Activated naive CD4-positive, alpha-beta T cell treated with Interleukin-2 at 50 U/mL for 16 hours (primary cell): ENCODE measurements at places on chromosomes 3 and 15.
A peak's percentile ranks its signal among the peaks of the same experiment; 100 is the strongest.

GRCh38 chr3:57518276-57518915, 25.7 kb downstream of the DNAH12 start:
- no peak for DNase-seq

DNA sequence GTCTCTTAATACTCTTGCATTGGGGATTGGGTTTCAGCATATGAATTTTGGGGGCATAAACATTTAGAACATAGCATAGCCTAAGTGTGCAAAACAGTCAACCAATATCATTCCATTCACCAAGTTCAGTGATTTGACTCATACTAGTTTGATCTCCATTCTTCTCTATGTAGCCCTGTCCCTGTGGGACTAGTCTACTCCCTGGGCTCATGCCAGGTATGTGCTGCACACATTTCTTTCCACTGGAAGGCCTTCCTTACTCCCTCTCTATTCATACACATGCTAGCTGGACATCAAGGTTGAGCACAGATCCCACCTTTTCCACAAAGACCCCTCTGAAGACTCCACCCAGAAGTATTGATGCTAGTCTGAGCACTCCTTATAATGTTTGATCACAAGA, 5.1 kb downstream of the ZDHHC23 start:
- DNase-seq = no peak

DNA sequence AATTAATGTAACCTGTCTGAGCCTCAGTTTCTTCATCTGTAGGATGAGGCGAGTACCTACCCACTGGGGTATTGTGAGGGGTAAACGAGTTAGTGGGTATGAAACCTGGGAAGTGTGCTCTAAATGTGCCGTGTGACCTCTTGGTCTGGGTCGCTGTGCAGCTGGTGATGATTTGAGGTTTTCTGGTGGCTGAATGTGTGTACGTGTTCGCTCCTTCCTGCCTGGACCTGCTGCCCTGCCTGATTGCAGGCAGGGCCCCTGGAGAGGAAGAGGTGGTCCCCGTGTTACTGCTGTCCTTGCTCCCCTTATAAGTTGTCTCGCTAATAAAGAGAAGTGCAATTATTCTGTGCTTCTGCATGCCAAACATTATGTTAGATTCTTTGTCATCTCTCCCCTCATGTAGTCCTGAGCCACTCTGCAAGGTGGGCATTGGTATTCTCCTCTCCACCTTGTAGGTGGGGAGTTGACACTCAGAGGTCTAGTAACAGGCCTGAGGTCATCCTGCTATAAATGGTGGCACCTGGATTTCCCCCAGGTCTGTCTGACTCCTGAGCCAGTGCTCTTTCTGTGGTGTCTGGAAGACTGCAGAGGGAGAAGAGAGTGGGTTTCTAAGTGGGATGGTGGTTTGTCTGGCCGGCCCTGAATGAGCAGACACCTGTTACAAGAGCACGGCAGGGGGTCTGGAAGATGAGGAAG, 15.7 kb downstream of the PDIA5 start:
- DNase-seq = no peak

DNA sequence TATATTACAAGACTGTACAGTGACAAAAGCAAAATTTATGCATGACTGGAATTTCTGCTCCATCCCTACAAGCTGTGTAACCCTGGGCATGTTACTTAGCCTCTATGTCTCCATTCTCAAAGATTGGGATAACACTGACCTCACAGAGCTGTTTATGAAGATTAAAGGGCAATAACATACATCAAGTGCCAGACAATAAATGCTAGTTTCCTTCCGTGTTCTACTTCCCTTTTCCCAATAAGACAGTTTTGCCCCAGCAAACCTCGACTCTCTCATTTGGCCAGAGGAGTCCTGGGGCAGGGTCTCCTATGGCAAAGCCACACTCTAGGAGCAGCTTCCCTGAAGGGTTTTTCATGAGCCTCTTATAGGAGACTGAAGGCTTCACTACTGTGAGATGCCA, 7.5 kb downstream of the HEXA start:
- no peak for DNase-seq

DNA sequence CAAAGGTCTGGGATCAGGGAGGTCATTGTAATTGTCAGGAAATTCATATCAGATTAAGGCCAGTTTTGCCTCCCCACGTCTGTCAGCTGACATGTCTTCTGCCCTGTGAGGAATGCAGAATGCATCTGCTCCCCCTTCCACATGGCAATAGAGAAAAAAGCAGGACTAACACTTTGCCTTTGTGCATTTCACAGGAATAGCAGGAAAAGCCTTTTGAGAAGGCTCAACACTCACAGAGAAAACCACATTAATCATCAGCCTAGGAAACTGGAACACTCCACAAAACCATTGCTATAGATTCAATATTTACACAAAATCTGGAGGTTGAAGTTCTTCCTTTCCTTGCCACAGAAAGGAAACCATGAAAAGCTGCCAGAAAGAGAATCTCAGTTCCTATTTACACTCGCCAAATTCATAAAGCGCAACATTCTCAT, 165.2 kb upstream of the HES1 start:
- DNase-seq = no peak

DNA sequence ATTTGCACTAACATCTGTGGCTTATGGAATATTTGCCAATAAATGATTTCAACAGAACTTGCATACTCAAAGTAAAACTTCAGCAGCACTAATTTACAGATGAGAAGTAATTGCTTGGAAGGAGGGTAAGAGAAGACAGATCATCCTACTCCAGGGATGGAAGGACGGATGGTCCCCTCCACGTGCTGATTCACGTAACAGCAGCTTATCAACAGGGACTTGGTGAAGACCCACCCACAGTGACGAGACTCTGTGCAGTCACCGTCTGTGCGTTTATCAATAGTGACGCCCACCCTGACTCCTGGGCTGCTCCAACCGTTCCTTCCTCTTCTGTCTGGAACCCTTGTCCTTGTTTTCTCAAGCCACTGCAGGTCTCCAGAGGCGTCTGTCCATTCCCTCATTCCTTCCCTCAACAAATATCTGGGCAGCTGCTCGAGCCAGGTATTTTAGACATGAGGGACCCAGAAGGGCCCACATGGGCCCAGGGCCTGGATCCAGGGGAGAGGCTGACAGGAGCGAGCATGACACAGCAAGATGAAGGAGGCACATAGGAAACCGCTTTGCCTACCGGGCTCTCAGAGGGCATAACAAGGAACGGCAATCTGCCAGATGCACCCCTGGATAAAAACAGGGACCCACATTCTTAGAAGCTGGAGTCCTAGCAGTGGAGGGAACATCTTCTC, 33.3 kb downstream of the PCSK6 start:
- DNase-seq = no peak

- no peak for DNase-seq
These were observed 141.4 kb upstream of the MRPS22 start for GRCh38 chr3:139202226-139202958.

- DNase-seq = no peak
These were observed 20.9 kb upstream of the LARS2 start for GRCh38 chr3:45367453-45367871.

- DNase-seq = no peak
These were observed 27.8 kb upstream of the FRMD4B start for GRCh38 chr3:69413551-69414207.

DNA sequence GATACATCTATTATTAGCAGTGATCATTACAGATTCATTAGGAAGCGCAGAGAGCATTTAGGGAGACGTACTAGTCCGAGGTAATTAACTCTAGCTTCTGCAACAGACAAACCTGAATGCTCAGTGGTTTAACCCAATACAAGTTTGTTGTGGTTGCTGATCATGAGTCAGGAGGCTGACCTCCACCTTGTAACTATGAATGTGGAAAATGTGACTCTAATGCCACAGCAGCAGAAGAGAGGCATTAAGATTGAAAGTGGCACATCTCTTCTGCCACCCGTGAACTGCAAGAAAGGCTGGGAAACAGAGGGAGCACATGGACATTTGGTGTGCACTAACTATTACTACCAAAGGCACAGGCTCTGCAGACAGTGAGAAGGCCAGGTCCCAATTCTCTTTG, 71.2 kb upstream of the C3orf80 start:
- DNase-seq = no peak

DNA sequence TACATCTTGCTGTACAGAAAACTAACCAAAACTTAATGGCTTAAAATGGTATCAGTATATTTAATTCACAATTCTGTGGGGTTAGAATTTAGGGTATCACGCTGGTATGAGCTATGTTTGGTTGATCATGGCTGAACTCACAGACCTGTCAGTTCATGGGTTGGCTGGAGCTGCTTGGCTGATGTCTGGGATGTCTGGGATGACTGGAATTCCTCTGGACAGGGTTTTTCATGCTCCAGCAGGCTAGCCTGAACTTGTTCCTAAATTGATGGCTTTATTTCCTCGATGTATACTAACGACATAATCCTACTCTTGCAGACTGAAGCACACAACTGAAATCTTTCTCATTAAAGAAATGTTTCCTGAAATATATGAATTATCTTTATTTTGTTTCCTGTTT, 338.9 kb upstream of the GBE1 start:
- no peak for DNase-seq

DNA sequence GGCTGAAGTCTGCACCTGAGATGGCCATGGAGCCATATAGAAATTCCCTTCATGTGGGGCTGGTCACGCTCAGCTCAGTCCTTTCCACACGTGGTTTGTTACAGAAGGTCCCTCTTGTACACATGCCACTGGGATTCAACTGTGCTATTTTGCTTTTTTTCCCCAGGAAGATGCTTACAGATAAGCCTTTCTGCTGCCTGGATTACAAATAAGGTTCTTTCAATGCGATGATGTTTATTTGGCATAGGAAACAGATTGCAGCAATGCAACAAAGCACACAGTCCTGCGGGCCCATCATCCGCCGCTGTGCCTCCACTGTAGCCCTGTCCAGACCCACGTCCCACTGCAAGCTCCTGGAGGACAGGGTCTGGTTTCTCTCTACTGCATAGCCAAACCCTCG, 124.8 kb downstream of the XXYLT1 start:
- no peak for DNase-seq

DNA sequence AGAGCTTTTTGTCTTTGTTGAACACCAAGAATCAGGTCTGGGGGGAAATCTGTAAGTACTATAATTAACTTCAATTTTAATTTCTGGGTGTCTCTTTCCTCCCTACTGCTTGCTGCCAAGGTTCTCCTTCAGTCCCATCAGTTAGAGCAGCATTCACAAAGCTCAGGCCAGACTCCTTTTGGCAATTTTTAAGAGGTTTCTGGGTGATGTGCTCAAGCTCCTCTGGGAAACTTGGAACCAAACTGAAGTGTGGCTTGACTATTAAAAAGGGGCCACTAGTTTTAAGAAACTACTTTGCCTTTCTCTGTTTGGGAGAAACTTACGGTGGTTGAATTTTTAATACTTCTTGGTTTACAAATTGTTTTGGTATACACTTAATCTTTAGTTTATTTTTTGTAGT, 227.7 kb upstream of the SOX2 start:
- no peak for DNase-seq

GRCh38 chr3:121800906-121801305, 34.0 kb downstream of the IQCB1 start:
- no peak for DNase-seq

- peak; percentile 46 for DNase-seq
These were observed at the start of gene IL17RD for GRCh38 chr3:57164657-57165573. IL17RD (minus strand) TSS chr3:57165353; CDS start chr3:57165286, 67 bp downstream.

GRCh38 chr15:65083262-65083701, 6.7 kb downstream of the KBTBD13 start:
- DNase-seq = no peak

GRCh38 chr15:41817781-41818180, 10.1 kb upstream of the JMJD7 start:
- DNase-seq = no peak

DNA sequence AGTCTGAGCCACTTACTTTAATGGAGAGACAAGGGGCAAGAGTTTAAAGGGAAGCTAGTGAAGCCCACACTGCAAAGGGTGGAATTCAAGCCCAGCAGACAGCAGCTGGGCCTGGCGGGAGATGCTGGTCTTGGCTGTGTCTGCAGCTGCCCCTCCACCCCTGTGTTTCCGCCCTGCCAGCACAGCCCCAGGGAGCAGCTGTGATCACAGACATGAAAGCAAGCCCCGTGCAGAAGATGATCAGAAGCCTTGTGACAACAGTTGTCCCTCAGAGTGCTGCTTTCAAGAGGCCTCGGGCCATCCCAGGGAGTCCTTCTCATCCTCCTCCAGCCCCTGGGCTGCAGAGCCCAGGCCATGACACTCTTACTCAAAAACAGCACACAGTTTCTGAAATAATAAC, 24.1 kb upstream of the SLC6A1 start:
- no peak for DNase-seq

DNA sequence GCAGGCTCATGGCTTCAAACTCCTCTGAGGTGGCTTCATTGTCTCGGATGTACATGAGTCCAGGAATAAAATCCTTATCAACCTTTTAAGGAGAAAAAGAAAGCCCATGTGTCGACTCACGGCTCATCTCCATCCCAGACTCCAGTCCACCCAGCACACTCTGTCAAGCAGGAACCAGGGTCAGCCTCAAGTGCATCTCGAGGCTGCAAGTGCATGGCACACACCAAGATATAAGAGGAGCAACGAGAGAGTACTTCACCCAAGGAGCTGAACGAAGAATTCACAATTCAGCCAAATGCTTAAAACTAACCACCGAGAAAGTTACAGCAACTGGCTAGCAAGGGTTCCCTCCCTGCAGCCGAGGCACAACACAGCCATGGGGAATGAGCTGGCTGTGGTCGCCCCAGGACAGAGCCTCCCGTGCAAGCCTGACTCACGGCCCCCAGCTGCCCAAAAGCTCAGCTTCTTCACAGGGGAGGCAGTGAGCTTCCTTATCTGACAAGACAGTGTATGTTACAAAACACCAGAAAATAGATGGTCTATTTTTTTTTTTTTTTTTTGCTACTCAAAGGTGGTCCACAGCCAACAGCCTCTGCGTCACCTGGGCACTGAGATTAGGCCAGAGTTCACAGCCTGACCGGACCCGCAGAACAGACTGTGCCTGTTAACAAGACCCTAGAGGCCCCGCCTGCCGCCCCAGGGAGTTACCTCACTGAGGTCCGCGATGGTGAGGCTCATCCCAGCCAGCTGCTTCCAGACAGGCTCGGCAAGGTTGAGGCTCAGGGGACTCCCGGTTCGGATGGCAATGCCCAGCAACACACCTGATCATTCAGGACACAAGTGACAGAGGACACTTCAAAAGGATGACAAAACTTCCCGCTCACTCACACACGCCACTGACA, 15.9 kb upstream of the OCA2 start:
- no peak for DNase-seq

DNA sequence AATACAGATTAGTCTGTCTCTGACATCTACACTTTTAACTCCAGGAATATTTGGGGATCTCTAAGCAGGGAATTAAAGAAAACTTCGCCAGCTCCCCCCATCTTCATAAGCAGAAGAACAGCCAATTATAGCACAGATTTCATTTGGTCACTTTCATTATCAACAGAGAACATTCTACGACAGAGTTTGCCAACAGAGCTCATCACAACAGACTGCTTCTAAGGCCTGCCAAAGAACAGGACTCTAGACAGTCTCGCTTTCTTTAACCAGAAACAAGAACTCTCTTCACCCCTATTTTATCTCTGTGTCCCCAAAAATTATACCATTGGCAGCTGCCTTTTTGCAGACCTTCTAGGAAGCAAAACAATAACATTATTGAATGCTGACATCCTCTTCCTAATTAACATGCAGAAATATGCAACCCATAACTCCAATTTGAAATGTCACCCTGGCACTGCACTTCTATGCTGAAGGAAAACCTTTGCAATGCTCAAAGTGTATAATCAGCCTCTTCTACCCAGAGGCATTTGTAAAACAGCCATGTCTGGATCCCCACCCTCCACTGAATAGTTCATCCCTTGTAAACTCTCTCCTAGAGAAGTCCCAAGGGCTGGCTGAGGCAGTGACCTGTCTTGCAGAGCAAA, 552.8 kb downstream of the MAGI1 start:
- no peak for DNase-seq

- DNase-seq = no peak
These were observed 81.8 kb upstream of the MLF1 start for GRCh38 chr3:158489181-158489580.

- no peak for DNase-seq
These were observed 25.2 kb downstream of the LRRK1 start for GRCh38 chr15:100944244-100944895.
